CD4-positive, alpha-beta T cell (primary cell): ENCODE measurements at places on chromosomes 16 and 17. TPM values are rescaled to one million over a fixed set of nuclear protein-coding genes. Genes with fewer than 3 reads are reported as not detected.

DNA sequence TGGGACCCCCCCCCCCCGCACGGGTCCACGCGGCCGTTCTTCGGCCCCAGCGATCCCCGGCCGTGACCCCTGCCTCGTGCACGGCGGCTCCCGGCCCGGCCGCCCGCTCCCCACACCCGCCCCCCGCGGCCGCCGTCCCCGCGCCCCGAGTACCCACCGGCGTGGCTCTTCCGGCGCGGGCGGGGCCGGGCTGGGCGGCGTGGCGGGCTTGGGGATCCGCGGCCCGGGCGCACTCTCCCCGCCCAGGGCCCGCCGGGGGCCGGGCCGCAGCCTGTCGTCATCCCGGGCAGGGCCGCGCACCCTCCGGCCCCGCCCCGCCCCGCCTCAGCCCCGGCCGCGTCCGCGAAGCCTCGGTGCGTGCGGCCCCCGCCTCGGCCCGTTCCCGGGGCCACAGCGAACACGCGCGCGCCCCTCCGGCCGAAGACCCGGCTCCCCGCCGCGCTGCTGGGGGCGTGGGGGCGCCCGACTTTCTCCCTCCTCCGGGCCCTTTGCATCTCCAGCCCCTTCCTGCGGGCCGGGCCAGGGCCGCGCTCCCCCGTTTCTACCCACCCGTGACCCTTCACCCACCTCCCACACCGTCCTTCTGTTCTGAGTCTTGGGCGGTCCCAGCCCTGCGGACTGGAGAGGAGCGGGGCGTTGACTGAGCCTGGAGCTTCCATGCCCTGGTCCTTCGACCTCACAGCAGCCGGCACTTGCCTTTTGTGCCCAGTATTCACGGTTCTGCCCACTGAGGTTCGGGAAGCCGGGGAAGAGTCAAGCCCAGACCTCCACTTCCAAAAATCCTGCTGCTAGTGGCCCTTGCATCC, 840 bp downstream of the MYO1C start:
- DNase-seq = peak; percentile 38

P2RX1 gene
- total RNA-seq = 0.34 TPM

DNA sequence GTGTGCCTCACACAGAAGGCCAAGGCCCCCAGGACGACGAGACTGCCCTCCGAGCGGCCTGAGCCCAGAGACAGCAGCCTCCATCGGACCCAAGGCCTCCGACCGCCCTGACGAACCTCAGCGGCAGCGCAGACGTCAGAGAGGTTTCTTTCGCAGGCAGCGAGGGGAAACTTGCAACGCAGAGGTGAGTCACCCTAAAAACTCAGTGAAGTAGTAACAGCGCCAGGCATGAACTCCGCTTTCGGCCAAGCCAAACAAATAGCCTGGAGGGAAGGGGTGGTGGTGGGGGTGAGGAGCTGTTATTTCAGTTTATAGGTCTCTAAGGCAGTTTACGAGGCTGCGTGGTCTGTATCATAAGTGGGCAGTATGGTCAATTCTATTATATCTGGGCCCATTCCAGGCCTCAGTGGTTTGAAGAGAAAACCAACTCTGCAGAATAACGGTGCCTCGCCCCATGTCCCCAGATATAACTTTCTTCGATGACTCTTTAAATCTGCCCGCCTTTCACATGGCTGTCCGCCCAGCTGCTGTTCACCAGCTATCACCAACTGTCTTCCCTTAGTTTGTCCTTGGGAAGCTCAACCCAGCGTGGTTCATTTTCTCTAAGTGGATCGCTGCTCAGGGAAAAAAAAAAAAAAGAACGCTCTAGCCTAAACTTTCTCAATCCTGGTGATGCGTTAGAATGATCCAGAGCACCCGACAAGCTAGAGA, 43.5 kb upstream of the FOXF1 start:
- DNase-seq = no peak

DNA sequence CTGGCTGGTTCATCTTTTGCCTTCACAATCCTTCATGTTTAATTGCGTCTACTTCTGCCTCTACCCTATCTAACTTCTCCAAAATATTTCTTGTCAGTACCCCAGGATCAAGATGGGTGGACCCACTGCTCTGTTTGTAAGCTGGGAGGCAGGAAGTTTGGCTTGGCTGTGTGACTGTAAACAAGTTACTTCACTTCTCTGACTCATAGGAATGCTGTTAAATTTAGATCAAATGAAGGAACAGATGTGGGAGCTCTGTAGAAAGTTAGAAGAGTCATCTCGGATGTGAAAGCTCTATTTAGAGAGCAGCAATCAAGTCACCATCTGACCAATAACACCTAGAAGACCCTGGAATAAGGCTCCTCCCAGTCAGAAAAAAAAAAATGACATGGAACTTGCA, 55.2 kb upstream of the MRTFB start:
- no peak for DNase-seq

C17orf67 gene
- total RNA-seq = 4.3 TPM

- no peak for DNase-seq
Observed at GRCh38 chr16:79011282-79011681, 589.3 kb downstream of the MAF start.

- no peak for DNase-seq
Observed at GRCh38 chr17:57286399-57287105, 30.2 kb downstream of the MSI2 start.

- DNase-seq = no peak
Observed at GRCh38 chr16:71296584-71297340, 7.6 kb upstream of the CMTR2 start.

- DNase-seq = peak; percentile 23
Observed at GRCh38 chr17:79866791-79867518, 27.7 kb upstream of the CBX4 start.

DNA sequence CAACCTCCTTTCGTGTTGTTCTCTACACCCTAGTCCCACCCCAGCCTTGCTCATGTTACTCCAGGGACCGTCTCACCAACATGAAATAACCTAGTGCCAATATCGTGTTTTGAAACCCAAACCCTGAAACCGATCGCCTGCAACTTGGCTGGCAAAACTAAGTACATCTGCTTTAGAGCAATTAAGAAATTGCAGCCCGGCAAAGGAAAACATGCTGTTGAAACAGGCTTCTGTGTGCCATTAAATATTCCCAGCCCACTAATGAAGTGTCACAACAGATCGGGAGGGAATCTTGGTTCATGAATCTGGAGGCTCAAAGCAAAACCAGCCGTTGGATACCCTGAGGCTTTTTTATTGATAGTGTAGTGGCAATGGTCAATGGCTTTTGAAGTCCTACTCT, 48.3 kb upstream of the GPR139 start:
- DNase-seq = no peak

GRCh38 chr16:65041667-65042066, 80.2 kb downstream of the CDH11 start:
- no peak for DNase-seq

DNA sequence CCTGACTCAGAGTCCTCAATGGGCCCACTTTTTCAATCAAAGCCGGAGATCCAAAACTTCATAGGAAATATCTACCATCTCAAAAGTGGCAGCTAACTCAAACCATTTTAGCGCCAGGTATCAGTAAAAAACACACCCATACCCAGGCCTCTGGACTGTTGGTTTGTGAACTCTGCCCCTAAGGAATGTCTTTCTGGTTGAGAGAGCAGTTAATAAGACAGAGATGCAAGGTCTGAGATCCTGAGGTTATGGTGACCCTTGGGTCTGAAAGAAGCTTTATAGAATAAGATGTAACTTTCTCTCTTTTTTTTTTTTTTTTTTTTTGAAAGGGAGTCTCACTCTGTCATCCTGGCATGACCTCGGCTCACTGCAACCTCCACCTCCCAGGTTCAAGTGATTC, 350.5 kb downstream of the SOX9 start:
- DNase-seq = no peak

CORO1A gene
- total RNA-seq = 416 TPM

GRCh38 chr16:11016993-11017392, 72.6 kb downstream of the CLEC16A start:
- DNase-seq = no peak

GRCh38 chr16:28254158-28254557, 38.2 kb upstream of the SBK1 start:
- no peak for DNase-seq

DNA sequence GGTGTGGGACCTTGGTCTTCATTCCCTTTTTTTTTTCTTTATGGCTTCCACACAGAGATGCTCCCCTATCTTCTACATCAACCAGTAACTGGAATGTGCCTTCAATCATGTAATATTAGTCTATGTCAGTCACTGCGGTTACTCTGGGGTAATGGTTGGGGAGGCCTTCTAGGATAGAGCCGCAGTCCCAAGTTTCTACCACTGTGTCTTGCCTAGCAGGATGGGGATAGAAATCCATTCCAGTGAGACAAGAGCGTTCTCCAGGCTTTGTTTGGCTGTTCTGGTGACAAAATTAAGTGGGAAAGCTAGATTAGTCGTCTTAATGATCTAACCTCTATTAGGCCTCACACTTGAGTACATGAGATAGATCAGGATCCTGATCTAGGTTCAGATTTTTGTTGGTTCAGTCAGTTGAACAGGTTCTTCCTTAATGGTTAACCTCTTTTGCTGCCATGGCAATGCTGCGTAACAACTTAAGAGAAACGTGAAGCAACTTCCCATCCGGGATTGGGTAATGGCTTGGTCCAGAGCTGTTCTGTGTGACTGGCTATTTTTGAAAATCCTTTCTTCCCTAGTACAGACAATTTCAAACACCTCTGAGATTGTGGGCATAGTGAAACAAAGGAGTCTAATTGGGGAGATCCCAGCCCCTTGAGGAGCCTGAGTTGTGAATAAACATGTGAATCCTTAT, 8.7 kb downstream of the MSL1 start:
- DNase-seq = no peak

DNA sequence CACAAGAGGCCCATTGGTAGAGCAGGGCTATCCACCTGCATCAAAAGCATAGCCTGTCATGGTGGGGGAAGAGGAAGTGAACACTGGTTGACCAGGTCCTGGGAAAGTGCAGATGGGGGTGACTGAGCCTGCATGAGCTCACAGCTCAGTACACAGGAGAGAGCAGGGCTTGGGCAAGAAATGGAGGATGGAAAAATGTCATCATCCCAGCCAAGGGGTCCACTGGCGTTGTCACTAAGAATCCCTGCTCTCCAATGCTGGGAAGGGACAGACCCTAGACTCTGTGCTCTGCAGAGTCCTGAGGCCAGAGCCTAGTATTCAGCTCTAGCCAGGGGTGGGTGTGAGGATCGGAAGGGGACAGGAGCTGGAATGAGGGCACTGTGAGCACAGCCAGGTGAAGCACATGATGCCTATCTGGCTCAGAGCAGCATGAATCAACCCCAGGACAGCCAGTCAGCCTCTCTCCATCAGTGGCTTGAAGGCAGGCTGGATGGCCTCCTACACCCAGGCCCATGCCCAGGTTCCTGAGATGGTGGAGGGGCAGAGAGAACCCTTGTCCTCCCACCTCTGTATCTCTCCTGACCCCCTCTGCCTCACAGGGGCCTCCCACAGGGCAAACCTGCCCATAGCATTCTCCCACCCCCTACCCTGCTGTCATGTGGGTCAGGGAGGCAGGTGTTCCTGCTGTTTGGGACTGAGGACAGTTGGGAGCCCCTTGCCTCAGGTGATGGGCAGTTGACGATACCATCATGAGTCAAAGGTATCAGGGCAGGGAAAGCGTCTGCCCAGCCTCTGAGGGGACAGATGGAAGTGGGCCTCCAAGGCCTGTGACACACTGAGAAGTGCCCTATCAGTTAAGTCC, 13.8 kb upstream of the CTCF start:
- no peak for DNase-seq

C1QL1 gene
- not detected for total RNA-seq

PAM16 gene
- 24.9 TPM for total RNA-seq

DNA sequence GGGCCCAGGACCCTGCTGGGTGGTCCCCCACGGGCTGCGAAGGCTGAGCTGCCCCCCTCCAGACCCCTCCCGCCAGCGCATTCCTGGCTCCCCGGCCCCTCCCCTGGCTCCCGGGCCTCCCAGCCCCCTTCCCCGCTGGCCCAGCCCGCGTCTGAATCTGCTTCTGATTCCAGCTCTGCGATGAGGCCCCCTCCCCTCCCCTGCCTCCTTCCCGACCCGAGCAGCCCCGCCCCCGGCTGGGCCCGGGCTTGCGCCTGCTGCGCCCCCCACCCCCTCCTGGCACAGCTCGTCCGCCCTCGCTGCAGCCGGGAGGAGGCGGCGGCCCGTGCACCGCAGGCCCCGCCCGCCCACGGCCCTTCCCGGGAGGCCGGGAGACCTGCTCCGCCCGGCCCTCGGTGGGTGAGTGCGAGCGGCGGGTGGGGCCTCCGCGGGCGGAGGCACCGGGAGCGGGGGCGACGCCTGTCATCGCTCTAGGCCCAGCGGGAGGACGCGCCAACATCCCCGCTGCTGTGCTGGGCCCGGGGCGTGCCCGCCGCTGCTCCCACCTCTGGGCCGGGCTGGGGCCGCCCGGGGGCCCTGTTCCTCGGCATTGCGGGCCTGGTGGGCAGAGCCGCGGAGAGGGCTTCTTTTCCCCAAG, at the start of gene NTN3:
Gene NTN3 (plus strand): TSS at position 282 of the 637 bp plus-strand sequence. CDS start 405 bp downstream, outside the sequence.
- no peak for DNase-seq

DNA sequence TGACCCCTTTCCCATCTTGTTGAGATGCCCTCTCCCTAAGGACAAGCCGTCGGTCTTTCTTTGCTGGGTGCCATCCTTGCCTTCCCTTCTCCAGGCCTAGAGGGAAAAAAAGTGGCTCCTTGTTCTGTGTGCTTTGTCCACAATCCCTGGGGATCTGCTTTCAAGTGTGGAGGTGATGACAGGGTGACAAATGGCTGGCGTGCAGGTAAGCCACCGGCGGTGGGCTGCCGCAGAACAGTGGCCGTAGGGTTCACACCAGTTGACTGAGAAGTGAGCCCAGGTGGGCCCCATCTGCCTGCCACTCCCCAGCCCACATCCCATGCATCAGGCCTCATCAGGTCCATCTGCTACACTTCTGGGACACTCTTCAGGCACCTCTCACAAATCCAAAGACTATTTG, 11.4 kb upstream of the CALB2 start:
- DNase-seq = no peak

DNA sequence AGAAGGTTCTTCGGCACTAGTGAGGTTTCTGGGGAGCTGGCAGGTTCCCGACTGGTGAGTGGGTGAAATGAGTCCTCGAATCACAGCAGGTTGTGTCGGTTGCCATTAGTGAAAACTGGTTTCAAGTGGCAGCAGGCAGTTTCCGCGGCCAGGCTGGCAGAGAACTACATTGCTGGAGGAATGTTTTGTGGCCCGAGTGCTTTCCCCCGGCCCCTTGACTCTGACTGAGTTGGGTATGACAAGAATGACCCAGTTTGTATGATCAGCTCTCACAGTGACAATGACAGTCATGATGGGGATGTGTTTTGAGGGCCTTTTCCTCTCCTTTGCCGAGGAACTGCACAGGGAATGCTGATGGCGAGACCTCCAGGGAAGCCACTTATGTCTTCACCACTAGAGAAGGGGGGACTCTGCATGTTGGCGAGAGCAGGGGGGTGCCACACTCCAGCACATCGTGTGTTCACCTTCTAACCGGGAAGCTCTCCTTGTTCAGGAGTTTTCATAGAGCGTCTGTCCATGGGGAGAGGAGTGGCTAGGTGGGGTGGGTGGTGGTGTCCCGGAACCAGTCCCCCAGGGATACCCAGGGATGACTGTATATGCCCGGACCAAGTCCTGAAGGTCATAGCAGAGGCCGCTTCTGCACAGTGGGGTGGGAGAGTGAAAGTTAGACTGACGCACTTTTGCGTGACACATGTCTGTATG, 206.0 kb upstream of the CHMP6 start:
- no peak for DNase-seq
